Activated gamma-delta T cell treated with anti-CD3 and anti-CD28 coated beads, Interleukin-2, amount 50 U/mL, for 16 hours (primary cell): ENCODE measurements at places on chromosomes 5 and 9.

- DNase-seq = no peak
Measured at GRCh38 chr5:100950985-100951384, 47.9 kb upstream of the ST8SIA4 start.

GRCh38 chr9:132978451-132979131 is at the start of gene GFI1B:
Gene GFI1B (plus strand): TSS chr9:132978694. CDS start chr9:132986679, 7,985 bp downstream.
- no peak for DNase-seq

DNA sequence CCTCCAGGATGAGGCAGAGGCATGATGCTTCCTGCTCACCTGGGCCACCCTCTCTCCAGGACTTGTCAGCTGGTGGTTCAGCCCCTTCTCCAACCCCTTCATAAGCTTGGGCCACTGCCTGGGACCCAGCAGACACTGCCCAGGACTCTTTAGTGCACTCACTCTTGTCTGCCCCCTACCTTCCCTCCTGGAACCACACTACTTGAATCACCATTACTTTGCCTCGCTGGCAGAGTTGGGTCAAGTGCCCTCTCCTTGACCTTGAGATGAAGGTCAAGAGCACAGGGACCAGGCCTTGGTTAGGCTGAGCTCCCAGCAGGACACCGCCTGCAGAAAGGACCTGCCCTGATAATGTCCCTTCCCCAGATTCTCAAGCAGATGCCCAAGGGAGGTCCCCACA is 8.5 kb upstream of the ENDOG start:
- DNase-seq = no peak

GRCh38 chr5:68339921-68340321 is 124.4 kb downstream of the PIK3R1 start:
- no peak for DNase-seq

- no peak for DNase-seq
Measured at GRCh38 chr5:53642061-53642460, 81.6 kb downstream of the NDUFS4 start.
